ENCODE measurements at places on chromosomes 13 and 19.
A peak's percentile ranks its signal among the peaks of the same experiment; 100 is the strongest.

DNA sequence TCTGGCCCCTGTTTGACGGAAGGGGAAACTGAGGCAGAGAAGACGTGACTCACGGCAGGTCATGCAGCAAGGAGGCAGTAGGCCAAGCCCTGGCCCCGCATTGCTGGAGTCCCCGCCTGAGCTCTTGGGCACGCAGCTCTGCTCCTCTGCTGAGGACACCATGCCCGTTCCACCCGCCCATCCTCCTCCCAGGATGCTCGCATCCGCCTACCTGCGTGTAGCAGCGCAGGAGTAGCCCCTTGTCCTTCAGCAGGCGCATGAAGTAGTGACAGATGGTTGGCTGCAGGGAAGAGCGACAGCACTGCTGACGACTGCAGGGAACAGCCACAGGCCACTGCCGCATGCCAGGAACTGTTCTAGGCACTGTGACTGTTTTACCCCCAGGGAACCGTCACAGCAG lies 10.5 kb downstream of the SIRT2 start:
- DNase-seq, result no peak

DNA sequence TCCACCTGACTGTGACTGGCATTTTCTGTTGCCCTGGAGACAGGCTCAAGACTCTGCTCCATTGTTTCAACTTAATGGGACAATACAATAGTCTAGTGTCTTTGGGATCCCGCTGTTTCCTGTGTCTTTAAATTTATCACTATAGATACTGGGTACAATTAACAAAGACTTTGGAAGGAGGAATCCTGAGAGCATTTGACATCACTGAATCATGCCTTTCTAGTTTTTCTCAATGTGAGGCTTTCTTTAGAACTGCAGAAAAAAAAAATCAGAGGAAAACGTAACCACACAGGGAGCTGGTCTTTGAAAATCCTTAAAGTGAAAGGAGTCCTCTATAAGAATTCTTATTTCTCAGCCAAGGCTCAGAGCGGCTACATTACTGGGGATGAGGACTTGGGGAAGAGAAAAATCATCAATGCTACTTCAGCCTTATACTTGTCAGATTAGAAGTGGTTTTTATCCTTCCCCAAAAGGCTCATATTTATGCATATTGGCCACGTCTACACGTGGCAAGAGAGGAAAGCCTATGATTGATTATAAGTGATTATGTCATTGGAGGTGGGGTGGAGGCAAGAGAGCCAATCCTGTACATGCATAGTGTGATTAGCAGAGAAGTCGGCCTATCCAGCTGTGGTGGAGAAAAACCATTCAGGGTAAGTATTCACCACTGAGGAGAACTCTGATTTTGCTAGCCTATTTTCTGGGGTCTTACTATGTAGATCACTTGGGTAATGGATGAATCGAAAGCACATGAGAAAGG lies 34.4 kb upstream of the UBL3 start:
- no peak for DNase-seq

- DNase-seq, result no peak
Observed at GRCh38 chr13:26976313-26976712, 195.3 kb downstream of the USP12 start.

DNA sequence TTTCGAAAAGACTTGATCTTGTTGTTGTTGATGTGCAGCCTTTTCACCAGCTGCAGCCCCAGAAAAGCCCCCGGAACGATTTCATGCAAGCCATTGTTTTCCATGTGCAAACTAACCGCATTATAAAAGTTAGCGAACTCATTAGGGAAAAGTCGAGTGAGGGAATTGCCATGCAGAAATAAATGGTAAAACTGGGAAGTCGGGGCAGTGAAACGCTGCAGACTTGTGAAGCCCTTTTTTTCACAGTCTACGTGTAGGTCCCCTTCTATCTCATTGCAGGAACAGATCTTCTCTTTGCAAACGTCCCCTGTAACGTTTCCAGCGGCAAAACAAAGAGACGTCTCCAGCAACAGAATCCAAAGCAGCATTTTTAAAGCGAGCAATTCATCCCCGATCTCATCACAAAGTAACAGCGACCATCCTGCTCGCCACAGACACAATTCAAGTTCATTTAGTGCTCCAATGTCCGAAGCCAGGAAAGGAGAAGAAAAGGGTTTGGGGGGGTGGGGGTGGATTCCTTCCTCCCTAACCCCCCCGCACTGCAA lies 1.1 kb downstream of the SLITRK1 start:
- DNase-seq, result no peak

- DNase-seq, result no peak
Observed at GRCh38 chr19:41882568-41883462, at the start of gene ARHGEF1. Gene ARHGEF1, plus strand, starts transcription at chr19:41883184. Its CDS starts 4,899 bp downstream, at chr19:41888083.

- DNase-seq, result no peak
Observed at GRCh38 chr19:37056776-37057175, 21.5 kb upstream of the ZNF420 start.

DNA sequence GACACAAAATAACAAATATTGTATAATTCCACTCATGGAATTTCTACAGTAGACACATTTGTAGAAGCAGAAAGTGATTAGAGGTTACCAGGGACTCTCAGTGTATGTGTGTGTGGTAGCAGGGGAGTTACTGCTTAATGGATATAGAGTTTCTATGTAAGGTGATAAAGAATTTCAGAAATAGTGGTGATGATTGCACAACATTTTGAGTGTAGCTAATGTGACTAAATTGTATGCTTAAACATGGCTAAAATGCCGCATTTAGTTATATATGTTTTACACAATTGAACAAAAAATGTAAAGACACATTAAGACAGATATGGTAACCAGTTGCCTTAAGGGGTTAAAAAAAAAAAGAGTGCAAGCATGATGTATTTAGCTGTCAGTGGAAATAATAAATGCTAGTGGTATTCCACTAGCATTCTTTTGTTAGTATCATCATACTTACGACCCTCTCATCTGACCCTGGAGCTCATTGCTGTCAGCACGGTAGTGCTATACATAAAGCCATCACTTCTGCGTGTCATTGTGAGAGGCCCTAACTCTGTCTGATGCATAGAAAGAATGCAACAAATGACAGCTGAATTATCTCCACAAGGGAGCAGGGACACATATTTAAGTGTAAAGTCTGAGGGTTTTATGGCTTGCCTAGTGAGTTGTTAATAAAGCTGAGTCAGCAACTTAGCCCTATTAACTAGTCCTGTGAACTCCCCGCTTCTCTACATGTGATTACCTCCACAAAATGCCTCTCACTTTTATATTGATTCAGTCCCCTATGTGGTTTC lies 134.1 kb upstream of the RXFP2 start:
- no peak for DNase-seq

DNA sequence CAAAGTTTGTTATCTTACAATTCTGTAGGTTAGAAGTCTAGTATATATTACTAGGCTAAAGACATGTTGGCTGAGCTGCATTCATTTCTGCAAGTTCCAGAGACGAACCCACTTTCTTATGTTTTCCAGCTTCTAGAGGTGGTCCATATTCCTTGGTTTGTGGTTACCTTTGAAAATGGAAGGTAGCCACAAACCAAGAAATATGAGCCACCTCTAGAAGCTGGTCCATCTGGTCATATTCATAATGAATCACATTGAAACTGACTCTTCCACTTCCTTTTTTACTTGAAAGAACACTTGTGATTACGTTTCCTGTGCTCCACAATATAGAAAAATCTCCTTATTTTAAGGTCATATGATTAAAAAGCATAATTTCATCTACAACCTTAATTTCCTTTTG lies 943.0 kb upstream of the PCDH9 start:
- DNase-seq, result no peak

- DNase-seq, result peak; percentile 39
Observed at GRCh38 chr13:27481766-27482165, 31.4 kb upstream of the MTIF3 start.

GRCh38 chr13:88958821-88959220 lies 1287.7 kb downstream of the SLITRK5 start:
- no peak for DNase-seq

DNA sequence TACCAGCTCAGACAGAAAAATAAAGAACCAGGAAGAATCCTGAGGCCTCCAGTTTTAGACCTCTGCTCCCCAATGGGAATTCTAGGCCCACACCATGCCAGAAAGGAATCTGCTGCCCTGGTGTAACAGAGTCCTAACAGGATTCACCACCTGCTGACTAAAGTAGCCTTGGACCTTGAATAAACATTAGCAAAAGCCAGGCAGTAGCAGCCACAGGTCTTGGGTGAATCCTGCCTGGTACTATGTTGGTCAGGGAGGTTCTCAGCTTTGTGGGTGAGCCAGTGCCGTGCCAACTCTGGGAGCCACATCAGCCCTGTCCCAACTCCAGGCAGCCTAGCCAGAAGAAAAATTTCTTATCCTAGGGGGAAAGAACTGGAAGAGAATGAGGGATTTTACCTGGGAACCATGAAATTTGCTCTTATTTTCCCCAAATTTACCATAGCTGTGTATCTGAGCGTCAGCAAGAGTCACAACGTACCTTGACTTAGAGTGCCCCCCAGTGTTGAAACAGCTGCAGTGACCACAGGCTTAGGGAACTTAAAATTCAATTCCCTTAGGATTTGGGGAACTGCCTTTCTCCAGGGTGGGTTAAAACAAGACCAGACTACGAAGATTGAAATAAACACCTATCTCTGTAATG lies 1895.6 kb upstream of the PRR20A start:
- no peak for DNase-seq

All from activated CD4-positive, alpha-beta T cell treated with anti-CD3 and anti-CD28 coated beads, Interleukin-2, Interleukin-4, amounts not matched to agents 100 ng/mL and 50 ng/mL, durations not matched to agents 16 hours and 8 hours (primary cell).